ENCODE measurements at places on chromosomes 12 and 14. TPM values are rescaled to one million over a fixed set of nuclear protein-coding genes. Genes with fewer than 3 reads are reported as not detected.

VRTN gene
- total RNA-seq, result not detected

RCOR1 gene
- total RNA-seq, result 49.8 TPM

HPD gene
- 1.4 TPM for total RNA-seq

SLC6A13 gene
- total RNA-seq, result 0.25 TPM

IFI27L2 gene
- total RNA-seq, result 49.7 TPM

LMNTD1 gene
- not detected for total RNA-seq

PRKCH gene
- 6.0 TPM for total RNA-seq

ZFP36L1 gene
- 177 TPM for total RNA-seq

LIMA1 gene
- total RNA-seq, result 7.2 TPM

AMDHD1 gene
- total RNA-seq, result 2.3 TPM

CLEC2B gene
- 1.3 TPM for total RNA-seq

GPR65 gene
- not detected for total RNA-seq

GMPR2 gene
- 58.1 TPM for total RNA-seq

ENDOU gene
- not detected for total RNA-seq

KCNK13 gene
- 0.18 TPM for total RNA-seq

VDR gene
- 3.5 TPM for total RNA-seq

ZNF84 gene
- total RNA-seq, result 11.8 TPM

ALX1 gene
- 4.4 TPM for total RNA-seq

ADAM21 gene
- total RNA-seq, result 0.08 TPM

TEAD4 gene
- total RNA-seq, result 40.2 TPM

Data from A549 treated with dexamethasone at 1 μM for 4 hours (cell line).